Large intestine (tissue), 12 donors: ENCODE measurements at places on chromosomes 11 and 22.
A peak's percentile ranks its signal among the peaks of the same experiment; 100 is the strongest.

GRCh38 chr11:108854346-108854745 is 189.5 kb downstream of the DDX10 start:
- no peaks in the 10 kb centered on the region for H3K4me1 ChIP-seq
- no peaks in the 10 kb centered on the region for H3K36me3 ChIP-seq
- H3K27me3 ChIP-seq = no peaks in the 10 kb centered on the region
- H3K4me3 ChIP-seq = no peak overlapping the region
- DNase-seq = peak; percentile 14
- H3K27ac ChIP-seq = no peak overlapping the region

- no peaks in the 10 kb centered on the region for H3K36me3 ChIP-seq
- no peak overlapping the region for H3K27ac ChIP-seq
- H3K4me3 ChIP-seq = no peak overlapping the region
These were observed 67.2 kb upstream of the BMAL1 start for GRCh38 chr11:13210424-13210823.

DNA sequence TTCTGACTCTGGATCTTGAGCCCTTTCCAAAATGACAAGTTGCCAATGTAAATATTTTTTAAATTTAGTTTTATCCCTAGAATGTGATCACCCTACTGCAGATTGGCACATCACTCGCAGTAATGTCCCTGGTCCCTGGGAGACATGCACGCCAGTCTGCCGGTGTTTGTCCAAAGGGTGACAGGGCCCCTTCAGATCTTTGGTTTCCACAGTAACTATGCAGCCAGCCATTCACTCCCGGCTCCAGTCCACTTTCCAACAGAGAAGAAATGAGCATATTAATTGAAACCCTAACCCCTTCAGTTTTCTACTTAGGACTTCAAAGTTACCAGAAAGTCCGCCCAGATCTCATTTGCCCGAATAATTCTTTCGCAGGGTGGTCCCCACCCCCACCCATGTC is 25.8 kb upstream of the RASSF10 start:
- no peaks in the 10 kb centered on the region for H3K27me3 ChIP-seq
- H3K4me3 ChIP-seq = no peak overlapping the region
- H3K27ac ChIP-seq = no peak overlapping the region
- no peak for DNase-seq
- H3K4me1 ChIP-seq = peaks cover 4% of the 10 kb centered on the region

DNA sequence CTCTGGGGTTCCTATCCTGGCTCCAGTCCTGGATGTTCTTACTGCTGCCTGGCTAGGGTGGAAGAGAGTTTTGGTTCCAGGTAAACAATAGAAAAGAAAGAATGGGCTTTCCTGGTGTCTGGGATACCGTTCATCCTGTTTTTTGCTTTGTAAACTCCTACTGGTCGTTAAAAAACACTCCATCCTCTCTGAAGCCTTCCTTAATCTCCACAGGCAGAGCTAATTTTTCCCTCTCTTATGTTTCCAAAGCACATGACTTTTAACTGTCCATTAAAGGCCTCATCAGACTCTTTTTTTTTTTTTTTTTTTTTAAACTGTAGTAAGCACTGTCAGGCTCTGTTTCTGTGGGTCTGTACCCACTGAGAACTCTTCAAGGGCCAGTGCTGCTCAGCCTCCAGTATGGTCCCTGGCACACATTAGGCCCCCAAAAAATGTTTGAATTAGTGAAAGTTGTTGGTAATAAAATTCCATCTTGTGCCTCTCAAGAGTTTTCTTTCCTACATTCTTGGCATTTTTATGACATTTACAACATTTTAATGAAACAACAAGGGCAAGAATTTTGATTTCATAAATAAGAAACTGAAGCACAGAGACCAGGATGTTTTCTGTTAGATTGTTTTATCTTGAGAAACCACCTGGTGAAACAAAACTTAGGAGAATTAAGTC is 104.2 kb downstream of the TEAD1 start:
- H3K27me3 ChIP-seq = no peaks in the 10 kb centered on the region
- DNase-seq = no peak
- H3K4me1 ChIP-seq = no peaks in the 10 kb centered on the region
- H3K27ac ChIP-seq = no peak overlapping the region
- H3K36me3 ChIP-seq = no peaks in the 10 kb centered on the region

- no peak overlapping the region for H3K4me3 ChIP-seq
- peaks cover 47% of the 10 kb centered on the region for H3K4me1 ChIP-seq
- no peaks in the 10 kb centered on the region for H3K36me3 ChIP-seq
- H3K27me3 ChIP-seq = no peaks in the 10 kb centered on the region
- no peak overlapping the region for H3K27ac ChIP-seq
These were observed 13.4 kb downstream of the MICAL2 start for GRCh38 chr11:12123799-12124198.

GRCh38 chr11:68469642-68470041 is 9.1 kb downstream of the PPP6R3 start:
- no peak overlapping the region for H3K27ac ChIP-seq
- no peak overlapping the region for H3K4me3 ChIP-seq
- peaks cover 14% of the 10 kb centered on the region for H3K36me3 ChIP-seq
- no peaks in the 10 kb centered on the region for H3K27me3 ChIP-seq

DNA sequence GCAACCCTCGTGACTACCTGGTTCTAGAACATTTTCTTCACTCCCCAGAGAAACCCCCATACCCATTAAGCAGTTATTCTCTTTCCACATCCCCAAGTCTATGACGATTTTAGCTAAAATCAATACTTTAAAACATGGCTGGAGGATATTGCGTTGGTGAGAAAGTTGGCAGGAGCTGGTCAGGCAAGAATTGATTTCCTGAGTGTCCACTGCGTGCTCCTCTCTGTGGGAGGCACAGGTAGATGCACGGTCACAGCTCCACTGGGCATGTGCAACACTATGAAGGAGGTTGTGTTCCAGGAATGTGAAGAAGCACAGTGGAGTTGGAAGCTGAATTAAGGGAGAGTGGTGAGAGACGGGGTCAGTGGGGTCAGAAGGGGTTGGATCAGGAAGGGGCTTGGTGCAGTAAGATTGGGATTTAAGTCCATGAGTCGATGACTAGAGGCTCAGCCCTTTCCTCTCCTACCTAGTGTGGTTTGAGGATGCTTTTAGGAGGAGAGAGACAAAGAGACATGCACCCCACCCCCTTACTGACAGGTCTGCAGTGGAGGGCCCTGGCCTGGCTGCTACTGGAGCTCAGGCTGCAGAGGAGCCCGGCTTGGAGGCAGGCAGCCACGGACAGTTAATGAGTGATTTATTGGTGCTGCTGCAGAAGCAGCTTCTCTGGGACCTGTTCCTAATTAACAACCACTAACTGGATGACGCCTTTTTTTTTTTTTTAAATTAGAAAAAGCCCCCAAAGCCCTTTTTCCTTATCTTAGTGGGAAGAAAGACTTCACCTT is 395.6 kb downstream of the TENM4 start:
- no peak overlapping the region for H3K4me3 ChIP-seq
- DNase-seq = no peak
- peaks cover 2% of the 10 kb centered on the region for H3K27me3 ChIP-seq
- H3K27ac ChIP-seq = peak overlapping the region; percentile 50
- peaks cover 27% of the 10 kb centered on the region for H3K4me1 ChIP-seq
